ENCODE measurements at places on chromosomes 2 and 18.

GRCh38 chr2:170314744-170315447 is 136.9 kb downstream of the MYO3B start:
- DNase-seq: no peak

DNA sequence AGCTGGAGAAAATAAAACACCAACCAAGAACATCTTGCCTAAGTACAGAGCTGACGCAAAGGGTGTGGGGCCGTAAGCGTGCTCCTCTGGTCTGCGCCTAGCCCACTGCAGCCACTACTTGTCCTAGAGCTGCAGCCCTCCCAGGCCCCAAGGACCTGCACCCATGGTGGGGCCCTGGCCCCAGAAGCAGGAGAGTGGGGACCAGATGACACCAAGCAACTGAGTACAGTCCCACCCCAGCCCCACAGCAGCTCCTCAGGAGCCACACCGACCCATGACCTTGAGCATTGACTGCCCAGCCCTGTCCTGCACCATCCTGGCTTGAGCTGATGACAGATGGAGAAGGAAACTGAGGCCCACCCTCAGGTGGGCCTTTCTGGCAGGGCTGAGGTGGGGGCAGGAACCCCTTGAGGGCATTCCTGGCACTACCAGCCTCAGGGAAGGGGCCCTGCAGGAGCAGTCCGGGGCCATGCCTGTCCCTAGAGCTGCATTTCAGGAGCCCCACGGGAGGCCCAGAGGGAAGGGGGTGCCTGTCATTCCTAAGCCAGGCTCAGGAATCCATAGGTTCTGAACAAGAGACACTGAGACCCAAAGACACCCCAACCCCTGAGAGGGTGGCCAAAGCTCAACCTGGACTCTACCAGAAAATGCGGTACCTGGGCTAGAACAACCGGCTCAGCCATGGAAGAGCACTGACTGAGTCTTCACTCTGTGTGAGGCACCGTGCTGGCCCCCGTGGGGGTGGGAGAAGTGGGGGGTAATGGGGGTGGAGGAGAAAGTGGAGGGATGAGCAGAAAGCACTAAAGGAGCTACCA is 4.9 kb downstream of the KIF1A start:
- DNase-seq: no peak

- DNase-seq: no peak
These were observed 999.6 kb downstream of the SUCLG1 start for GRCh38 chr2:83459456-83459855.

DNA sequence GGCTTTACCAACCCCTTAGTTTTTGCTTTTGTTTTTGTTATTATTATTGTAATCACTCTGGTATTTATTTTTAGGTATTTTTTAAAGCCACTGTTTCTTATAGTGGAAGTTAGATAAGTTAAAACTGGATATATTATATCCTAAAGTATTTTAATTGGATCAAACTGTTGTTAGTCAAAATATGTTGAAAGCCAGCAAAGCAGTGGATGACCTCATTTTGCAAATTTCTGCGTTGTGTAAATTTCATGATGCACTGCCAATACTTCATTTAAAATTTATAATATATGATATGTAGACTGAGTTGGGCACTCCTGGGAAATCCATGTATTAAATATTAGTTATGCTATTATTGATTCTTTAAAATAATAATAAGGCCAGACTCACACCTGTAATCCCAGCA is 661.7 kb upstream of the NRXN1 start:
- no peak for DNase-seq

GRCh38 chr18:59479776-59480175 is 120.7 kb upstream of the LMAN1 start:
- no peak for DNase-seq

- DNase-seq: no peak
These were observed 734.8 kb upstream of the REG3G start for GRCh38 chr2:78290581-78291214.

DNA sequence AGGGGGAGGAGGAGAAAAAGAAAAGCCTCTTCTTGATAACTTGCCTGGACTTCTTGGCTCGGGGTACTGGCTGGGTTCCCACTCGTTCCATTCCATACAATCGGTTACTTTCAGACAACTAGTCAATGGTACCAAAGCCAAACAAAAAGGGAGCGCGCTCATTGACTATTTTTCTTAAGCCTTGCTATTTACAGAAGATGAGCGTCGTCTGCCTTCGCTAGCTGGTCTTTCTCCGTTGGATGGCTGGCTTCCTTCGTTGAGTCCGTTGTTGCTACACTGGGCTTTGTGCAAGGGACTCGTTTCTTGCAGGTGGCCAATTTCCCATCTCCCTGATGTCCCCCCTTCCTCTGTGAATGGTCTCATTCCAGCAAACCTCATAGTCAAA is 260.4 kb downstream of the ZNF516 start:
- DNase-seq: no peak

DNA sequence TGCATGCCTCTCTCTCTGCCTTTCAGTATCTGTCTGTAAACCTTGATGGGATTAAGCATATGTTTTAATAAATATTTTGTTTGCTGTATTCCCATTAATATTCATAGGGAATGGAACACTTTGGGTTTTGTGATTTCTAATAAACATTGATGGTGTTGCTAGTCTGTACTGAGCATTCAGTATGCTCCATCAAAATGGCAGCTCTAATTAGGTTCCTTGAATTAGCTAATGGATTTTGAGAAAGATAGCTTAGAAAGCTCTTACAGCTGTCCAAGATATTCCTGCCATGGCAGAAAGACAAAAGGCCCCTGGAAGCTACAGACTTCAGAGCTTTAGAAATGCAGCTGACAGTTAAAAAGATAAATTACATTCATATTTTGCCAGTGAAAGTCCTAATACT is 199.2 kb upstream of the NRP2 start:
- no peak for DNase-seq

- DNase-seq: no peak
These were observed 188.5 kb downstream of the TPGS2 start for GRCh38 chr18:36640021-36640952.

- no peak for DNase-seq
These were observed 135.4 kb upstream of the PIEZO2 start for GRCh38 chr18:11284811-11285210.

DNA sequence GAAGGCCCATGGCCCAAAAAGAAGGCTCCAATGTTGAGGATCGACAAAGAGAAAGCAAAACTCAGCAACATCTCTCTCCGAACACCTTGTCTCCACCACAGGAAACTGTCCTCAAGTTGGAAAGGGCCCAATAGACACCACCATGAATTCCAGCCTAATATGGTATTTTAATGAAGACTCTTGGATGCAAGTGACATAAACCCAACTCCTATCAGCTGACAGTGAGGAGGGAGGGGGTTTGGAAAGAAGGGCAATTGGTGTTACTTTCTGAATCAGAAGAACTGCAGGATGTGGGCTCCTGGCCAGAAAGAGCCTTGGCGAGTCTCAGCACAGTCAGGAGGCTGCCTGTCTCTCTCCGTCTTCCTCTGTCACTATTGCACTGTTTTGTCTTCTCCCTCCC is 40.3 kb upstream of the SIGLEC15 start:
- no peak for DNase-seq

DNA sequence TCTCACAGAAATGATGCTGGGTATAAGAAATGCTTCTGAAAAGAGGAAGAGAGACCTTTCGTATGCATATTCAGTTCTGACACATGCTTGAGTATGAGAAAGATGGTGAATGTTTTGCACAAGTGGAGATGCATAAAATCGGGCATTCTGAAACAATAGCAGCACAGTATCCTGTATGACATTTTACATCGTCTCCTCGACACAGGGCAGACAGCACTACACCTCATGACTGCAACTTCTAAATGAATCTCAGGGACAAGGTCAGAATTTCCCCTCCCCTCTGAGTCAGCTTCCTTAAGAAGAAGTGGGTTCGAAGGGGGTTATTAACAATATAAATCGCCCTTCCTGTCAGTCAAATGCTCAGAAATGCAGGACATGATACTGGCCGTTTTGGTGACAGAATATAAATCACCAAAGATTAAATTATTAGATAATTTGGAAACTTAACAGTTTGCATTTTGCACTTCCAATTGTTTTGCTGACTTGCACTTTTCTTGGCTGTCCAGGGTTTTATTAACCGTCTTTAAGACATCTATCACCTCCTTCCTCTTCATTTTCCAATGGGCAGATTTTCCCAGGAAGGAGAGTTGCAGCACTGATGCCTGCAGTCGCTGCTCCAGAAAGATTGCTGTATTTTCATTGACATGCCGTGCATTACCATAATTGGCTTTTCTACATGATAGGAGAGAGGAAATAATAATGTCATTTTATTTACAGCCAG is 57.2 kb downstream of the TSHZ1 start:
- DNase-seq: no peak

DNA sequence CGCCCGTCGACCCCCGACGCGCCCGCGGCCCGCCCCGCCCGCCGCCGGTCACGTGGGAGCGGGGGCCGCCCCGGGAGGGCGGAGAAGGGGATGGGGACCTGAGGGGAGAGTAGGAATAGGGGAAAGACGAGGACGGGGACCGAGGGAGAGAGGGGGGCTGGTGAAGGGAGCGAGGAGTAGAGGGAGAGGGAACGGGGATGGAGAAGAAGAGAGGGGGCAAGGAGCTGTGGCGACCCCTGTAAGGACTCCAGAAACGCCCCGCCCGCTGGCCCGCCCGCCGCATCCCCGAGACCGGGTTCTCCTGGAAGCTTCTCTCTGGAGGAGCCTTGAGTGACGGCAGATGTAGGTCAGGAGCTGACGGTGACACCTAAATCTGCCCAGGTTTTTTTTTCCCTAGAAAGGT is 615 bp downstream of the ADNP2 start:
- DNase-seq: no peak

- no peak for DNase-seq
These were observed 37.4 kb downstream of the NCKAP1 start for GRCh38 chr2:183000846-183001245.

GRCh38 chr2:37349231-37349860 is 4.9 kb downstream of the QPCT start:
- DNase-seq: no peak

GRCh38 chr2:192288295-192288694 is 93.6 kb upstream of the TMEFF2 start:
- no peak for DNase-seq

GRCh38 chr2:226136739-226137138 is 662.9 kb downstream of the IRS1 start:
- no peak for DNase-seq

DNA sequence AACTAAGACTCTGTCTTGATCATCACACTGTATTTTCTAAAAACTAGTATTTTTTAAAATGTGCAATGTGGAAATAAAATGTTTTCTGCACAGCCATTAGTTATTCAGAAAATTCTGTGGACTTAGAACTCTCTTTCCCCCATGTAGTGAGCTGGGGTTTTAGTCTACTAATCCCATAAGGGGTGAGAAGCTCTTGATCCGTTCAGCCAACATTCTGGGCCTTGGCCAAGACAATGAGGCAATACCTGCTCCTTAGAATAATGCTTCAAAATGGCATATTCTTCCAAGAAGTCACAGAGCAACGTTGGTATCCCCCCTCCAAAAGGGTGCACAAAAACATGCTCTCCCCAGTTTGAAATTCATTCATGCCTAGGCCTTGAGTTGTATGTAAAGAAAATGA is 4.0 kb downstream of the REEP1 start:
- no peak for DNase-seq

GRCh38 chr2:201950606-201951005 is 83.0 kb upstream of the FZD7 start:
- no peak for DNase-seq

GRCh38 chr2:218010140-218010983 is 7.6 kb upstream of the TNS1 start:
- DNase-seq: no peak

DNA sequence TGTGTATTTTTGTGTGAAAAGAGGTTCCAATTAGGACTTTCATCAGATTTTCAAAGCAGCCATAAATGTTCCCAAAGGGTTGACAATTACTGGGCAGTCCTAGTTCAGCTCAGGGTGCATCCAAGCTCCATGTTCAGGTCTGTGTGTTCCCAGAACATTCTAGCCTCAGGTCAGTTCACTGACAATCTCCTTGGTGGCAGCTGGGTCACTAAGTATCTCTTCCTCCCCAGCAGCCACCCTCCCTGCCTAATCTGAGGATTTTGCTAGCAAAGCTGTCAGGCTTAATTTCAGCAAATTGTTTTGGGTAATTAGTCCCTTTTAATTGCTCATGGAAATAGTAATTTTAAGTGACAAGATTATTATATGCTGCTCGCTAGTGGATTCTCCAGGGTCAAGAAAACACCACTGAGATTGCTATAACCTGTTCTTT is 29.8 kb downstream of the UPP2 start:
- no peak for DNase-seq

DNA sequence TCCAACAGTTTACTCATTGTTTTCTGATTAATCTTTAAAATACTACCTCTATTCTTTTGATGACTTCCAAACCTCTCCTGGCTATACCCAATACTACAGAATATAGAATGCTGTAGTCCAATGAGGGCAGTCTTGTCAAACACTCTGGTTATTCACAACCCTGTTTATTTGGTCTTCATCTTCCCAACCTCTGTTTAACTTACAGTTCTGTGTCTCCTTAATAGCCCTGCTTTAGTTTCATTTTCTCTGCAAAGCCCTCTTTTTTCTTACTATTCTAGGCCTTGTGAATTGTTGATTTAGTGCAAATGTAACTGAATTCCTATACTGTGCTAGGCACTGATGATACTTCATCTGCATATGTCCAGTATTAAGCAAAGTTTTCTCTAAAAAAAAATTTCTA is 40.0 kb downstream of the ACVR2A start:
- DNase-seq: no peak

- no peak for DNase-seq
These were observed 1459.9 kb upstream of the CELF4 start for GRCh38 chr18:39025531-39025930.

DNA sequence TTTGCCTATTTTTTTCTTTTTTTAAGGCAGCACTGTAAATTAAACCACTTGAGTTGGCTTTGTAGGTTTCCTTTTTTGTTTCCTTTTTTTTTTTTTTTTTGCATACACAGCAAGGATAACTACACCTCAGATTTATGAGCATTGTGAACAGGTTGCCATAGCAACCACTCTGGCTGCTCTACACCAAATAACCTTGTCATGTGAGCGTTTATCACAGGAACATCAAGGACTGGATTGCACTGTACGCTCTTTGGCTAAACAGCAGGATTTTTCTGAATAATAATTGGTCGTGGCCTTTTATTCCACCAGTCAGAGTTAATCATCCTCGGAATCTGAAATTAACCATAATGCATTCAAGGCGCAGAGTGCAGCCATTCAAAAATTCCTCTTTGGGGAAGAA is 199.1 kb upstream of the SLC14A2 start:
- no peak for DNase-seq

DNA sequence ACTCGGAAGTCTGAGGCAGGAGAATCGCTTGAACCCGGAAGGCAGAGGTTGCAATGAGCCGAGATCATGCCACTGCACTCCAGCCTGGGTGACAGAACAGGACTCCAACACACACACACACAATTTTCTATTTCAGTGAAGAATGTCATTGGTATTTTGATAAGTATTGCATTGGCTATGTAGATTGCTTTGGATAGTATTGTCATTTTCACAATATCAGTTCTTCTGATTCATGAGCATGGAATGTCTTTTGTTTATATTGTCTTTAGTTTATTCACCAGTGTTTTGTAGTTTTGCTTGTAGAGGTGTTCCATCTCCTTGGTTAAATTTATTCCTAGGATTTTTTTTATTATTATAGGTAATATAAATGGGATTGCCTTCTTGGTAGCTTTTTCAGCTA is 693.4 kb upstream of the SYT4 start:
- no peak for DNase-seq

GRCh38 chr2:127811397-127812321 is 688 bp upstream of the WDR33 start:
- no peak for DNase-seq
